Iris pigment epithelial cell (primary cell): ENCODE measurements at places on chromosomes 5 and 9.

DNA sequence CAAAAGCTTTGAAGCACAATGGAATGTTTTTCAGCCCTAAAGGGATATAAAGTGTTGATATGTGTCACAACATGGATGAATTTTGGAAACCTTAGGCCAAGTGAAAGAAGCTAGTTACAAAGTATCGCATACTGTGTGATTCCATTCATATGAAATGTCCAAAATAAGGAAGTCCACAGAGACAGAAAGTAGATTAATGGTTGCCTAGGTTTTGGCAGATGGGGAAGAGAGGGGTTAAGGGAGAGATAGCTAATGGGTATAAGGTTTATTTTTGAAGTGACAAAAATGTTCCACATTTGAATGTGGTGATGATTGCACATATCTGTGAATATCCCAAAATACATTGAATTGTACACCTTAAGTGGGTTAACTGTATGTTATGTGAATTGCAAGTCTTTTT is 57.5 kb upstream of the MCCC2 start:
- DNase-seq: no peak

DNA sequence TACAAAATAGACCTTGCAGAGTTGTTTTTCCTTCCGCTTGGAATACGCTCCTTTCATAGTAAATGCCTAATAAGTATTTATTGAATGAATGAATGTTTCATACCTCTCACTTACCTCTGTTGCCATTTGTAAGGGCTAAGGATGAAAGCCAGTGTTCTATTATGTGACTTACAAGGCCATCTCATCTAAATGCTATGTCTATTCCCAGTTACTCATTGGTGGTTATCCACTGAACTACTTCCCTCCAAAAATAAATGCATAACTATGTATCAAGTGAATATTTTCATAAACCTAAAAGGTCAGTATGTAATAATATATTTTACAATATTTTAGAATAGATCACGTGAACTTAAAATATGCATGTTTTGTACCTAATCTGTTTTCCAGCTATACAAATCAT is 670.5 kb upstream of the RGMB start:
- no peak for DNase-seq

DNA sequence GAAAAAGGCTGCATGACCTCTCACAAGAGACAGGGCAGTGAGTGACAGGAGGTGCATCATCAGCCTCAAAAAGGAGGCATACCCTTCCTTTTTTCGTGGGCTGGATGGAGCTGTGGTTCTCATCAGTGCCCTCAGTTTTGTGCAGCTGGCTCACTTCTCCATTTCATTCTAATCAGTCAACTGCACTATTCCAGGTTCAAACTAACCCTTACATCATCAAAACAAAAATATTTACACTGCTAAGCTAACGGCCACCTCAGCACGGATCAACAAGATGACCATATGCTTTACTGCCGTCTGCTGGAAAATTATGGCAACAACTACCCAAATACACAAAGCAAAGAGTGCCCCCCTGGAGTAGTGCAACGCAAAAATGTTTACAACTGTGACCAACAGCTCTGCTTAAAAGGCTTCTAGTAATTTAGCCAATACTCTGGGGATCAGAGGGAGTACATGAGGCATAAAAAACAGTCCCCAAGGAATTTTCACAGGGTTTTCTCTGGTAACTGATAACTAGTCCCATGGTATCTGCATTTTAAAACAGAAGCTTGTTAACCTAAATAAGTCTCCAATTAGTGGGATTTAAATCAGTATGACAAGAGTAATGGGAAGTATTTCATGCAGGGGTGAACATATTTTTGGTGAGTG is 10.8 kb downstream of the KCNV2 start:
- DNase-seq: peak; percentile 81

- peak; percentile 61 for DNase-seq
Measured at GRCh38 chr9:25678147-25678666, at the start of gene TUSC1. Gene TUSC1, minus strand, starts transcription at chr9:25678444. Its CDS starts 132 bp downstream, at chr9:25678312.

GRCh38 chr5:68141494-68141893 is 74.1 kb upstream of the PIK3R1 start:
- peak; percentile 91 for DNase-seq

DNA sequence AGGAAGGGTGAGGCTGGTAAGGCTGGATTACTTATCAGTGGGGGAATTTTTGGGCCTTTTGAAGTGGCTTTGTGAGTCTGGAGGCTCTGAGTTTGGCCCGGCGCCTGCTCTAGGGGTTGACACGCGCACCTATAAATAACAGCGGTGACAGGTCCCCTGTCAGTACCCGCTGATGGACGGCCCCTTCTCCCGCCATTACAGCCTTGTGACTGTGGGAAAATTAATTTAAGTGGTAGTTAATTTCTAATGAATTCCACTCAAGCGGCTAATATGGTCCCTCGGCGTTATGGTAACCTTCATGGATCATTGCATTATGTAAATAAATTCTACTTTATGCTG is 16.5 kb downstream of the MRPL36 start:
- no peak for DNase-seq

DNA sequence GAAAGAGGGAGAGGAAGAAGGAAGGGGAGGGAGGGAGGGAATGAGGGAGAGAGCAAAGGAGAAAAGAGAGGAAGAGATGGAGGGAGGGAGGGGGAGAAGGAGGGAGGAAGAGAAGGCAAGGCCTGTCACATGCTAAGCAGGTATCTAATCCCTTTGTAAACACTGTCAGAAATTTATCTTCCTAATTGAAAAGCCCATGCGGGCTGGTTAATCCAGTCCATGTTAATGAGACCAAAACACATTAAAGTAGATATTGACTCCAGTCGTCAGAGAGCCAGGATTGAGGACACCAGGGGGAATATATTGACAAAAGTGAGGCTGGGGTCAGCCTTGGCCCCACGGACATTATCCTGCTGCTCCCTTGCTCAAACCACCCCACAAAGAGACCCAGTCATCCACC is 37.4 kb upstream of the ALDH1B1 start:
- DNase-seq: no peak

DNA sequence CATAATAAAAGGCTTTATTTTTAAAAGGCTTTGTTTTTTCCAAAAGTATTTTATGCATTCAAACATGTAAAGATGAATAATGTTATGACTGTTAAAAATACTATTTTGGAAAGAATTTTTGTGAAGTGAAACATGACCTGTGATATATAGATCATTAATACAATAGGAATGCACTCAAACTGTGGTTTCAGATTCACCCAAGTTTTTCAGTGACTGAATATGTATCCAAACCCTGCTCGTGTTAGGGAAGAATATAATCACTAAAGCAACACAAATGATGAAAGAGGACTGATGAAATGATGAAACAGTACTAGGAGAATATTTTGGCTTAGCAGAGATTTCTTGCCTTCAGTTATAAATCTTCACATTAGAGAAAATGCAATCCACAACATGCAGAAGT is 278.0 kb downstream of the ADAMTS6 start:
- DNase-seq: peak; percentile 95

GRCh38 chr5:171143926-171144325 is 165.1 kb upstream of the TLX3 start:
- no peak for DNase-seq

DNA sequence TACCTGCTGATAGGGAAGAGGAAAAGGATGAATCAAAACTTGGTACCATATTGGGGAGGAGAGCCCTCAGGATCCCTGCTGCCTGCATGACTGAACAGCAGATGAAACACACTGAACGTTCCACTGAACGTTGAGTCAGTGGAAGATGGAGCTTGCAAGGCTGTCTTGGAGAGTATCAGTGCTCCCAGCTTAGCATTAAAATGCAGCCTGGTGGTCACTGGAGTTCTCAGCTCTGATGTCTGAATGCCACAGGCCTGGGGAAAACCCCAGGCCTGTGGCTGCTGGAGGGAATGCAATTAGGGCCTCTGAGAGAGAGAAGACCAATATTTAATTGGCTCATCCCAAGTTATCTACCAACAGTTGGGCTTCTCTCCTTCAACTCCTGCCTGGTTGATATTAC is 54.5 kb downstream of the PDE4D start:
- DNase-seq: peak; percentile 43

- peak; percentile 86 for DNase-seq
Measured at GRCh38 chr5:106399391-106399790, 1271.3 kb downstream of the EFNA5 start.

GRCh38 chr9:92265154-92265553 is 28.3 kb downstream of the IARS1 start:
- DNase-seq: no peak

DNA sequence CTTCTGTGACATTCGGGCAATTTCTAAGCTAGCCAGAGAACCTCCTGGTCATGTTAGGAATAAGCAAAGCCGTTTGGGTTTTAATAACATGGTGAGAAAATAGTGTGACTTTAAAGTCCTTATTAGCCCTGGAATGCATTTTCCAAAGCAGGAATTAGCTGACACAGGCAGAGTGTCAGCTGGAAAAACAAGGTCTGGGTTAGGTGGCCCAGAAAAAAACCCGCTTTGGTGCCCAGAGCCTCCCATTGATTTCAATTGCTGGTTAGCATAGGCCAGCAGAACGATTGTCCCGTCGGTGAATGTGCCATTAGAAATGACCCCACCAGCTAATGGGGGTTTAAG is 62.1 kb upstream of the CPEB4 start:
- DNase-seq: no peak

DNA sequence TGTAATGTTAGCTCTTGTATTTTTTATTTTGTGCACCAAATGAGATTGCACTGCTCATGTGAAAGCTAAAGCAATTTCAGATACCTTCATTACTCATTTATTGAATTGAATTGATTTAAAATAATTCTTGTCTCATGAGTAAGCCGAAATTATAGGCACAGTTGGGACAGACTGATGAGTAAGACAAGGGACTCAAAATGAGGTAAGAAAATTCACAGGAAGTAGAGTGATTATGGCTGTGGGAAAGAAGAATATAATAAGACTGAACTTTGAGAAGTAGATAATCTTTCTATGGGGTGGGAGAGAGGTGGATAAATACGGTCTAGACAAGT is 51.1 kb downstream of the NUDT12 start:
- DNase-seq: peak; percentile 71

DNA sequence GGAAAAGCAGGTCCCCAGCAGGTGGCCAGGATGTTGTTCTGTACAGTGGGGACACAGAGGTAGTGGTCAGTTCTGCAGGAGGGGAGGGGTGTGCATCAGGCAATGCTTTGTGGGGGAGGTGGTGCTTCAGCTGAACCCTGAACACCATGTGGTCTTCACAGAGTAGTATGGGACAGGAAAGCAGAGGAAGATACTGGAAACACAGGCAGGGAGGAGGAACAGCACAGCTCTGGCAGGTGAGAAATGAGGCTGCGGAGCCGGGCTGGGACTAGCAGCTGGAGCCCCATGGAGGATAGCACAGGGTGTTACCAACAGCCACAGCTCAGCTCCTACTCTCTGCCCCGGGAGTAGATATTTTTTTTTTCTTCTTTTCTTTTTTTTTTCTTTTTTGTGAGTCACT is 161.5 kb downstream of the ENTREP1 start:
- no peak for DNase-seq

DNA sequence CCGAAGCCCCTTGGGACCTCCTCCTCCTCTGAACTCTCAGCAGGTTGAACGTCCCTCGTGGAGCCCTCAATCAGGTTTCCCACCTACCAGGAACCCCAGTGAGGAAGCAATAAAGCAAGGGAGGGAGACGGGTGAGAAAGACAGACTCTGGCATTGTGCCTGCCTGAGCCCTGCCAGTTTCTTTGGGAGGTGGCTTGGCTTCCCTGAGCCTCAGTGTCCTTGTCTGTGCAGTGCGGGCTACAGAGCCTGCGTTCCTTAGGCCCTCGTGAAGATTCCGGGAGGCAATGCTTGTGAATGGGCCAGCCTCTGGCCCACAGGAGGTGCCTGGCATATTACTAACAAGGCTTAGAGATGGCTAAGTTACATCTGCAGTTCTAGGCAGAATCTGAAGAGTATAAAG is 11.9 kb downstream of the GTF3C5 start:
- DNase-seq: no peak

- peak; percentile 36 for DNase-seq
Measured at GRCh38 chr5:82352146-82352791, 74.1 kb upstream of the RPS23 start.

DNA sequence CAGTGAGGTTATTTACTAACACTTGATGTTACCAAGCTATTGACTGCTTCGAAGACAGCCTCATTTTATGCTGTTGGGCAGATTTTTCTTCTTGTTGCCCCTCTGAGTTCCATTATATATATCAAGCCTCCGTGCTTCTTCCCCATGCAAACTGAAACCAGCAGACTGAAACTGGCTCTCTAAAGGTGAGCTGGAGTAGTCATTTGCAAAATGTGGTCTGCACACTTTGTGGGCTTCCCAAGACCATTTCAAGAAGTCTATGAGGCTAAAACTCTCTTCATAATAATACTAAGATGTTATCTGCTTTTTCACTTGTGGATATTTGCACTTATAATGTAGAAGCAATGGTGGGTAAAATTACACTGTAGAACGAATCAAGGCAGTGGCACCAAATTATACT is 13.9 kb downstream of the SLC36A1 start:
- DNase-seq: no peak

DNA sequence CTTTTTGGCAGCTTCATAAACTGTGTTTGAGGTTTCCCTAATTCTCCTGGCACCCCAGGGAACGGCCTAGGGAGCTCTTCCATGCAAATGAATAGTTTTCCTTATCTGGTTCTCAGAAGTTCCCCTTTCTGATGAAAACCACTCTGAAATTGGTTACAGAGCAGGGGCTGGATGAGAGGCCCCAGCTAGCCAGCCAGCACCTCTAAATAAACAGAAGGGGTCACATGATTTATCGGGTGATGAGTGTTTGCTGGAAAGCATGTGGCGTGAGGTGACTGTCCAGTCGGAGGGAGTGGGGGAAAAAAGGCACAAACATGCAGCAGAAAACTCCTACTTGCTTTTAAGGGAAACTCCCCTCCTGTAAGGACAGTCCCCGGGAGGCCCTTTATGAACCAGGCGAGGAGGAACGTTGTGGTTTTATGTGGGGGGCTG is 261.2 kb upstream of the ANKRD55 start:
- DNase-seq: no peak

- no peak for DNase-seq
Measured at GRCh38 chr5:582936-583635, 29.1 kb upstream of the CEP72 start.

DNA sequence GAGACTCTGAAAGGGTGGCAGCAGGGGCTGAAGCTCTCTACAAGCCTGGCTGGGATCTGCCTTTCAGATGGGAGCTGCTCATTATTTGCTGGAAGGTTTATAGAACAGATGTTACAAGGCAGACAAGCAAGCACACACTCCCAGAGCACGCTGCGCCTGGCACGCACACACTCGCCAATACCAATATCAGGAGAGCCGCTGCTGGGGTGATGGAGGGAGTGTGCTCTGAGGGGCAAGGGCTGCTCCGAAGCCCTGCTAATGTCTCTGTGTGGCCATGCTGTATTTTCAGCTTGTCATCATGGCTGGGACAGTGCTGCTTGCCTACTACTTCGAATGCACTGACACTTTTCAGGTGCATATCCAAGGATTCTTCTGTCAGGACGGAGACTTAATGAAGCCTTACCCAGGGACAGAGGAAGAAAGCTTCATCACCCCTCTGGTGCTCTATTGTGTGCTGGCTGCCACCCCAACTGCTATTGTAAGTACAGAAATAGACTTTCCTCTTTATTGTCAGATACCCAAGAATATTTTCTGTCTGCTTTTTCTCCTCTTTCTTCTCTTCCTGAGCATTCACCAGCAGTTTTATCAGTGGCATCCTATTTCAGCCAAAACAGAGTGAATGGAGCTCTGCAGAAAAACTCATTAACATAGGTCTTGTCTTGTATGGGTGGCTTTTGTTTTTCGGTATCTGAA is 115.1 kb downstream of the BAAT start:
- DNase-seq: no peak

- DNase-seq: no peak
Measured at GRCh38 chr5:151028717-151029116, 8.3 kb downstream of the GPX3 start.

- peak; percentile 56 for DNase-seq
Measured at GRCh38 chr9:114902786-114903524, 27.4 kb downstream of the TNFSF8 start.

- no peak for DNase-seq
Measured at GRCh38 chr9:1013021-1013420, 36.6 kb downstream of the DMRT3 start.
